DND-41 (cell line): ENCODE measurements at places on chromosomes 3 and 15.

DNA sequence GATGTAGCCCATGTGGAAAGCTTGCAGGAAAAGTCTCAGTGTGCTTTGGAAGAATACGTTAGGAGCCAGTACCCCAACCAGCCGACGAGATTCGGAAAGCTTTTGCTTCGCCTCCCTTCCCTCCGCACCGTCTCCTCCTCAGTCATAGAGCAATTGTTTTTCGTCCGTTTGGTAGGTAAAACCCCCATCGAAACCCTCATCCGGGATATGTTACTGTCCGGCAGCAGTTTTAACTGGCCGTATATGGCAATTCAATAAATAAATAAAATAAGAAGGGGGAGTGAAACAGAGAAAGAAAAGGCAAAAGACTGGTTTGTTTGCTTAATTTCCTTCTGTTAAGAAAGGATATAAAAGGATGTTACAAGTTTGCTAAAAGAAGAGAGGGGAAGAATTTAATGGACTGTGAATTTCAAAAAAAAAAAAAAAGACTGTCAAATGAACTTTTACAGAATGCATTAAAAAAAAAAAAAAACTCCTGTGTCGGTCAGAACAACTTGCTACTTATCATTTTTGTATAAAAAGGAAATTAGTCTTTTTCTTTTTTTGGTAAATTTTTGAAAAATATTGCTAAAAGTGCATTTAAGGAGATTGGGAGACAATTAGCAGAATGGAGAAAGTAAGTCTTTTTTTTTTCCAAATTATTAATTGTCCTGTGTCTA lies 7.0 kb downstream of the NR2F2 start:
- DNase-seq, result no peak

GRCh38 chr3:78698431-78698830 lies 1069.4 kb downstream of the ROBO1 start:
- no peak for DNase-seq

DNA sequence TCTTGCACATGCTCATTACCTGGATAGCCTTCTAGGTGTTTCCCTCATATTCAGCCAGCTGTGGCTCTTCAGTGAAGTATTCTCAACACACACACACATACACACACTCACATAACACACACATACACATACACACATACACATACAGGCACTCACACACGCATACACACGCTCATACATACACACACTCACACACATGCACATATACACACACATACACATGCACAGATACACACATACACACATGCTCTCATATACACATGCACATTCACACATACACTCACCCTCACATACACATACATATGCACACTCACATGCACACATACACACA lies 41.2 kb downstream of the GRK7 start:
- no peak for DNase-seq

- DNase-seq, result no peak
These were observed 146.9 kb upstream of the LRTM1 start for GRCh38 chr3:55074796-55075195.
